Fibroblast of mammary gland (primary cell): ENCODE measurements at places on chromosomes 3 and 15.

DNA sequence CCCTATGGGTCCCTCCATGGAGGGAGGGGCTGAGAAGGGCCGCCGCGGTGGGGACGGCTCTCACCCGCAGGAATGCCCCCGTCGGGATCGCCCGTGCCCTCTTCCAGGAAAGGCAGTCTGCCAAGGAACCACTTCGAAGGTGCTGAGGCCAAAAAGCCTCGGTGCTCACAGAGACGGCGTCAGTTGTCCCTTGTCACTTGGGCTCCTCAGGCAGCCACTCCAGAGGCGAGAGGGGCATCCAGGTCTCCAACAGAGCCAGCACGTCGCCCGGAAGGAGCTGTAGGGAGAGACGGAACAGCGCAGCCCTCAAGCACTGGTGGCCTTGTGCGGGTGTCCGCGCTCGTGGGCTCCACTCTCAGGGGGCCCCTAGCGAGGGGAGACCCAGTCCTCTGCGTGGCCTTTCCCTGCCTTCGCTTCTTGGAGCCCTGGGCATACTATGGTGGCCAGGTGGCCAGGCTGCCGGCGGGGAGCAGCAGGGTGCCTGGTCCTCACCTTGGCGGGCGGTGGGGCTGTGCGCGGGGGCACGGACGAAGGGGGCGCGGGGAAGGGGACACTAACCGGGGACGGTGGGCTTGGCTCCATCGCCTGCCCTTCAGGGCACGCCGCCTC, 994 bp downstream of the MESP1 start:
- DNase-seq: no peak

DNA sequence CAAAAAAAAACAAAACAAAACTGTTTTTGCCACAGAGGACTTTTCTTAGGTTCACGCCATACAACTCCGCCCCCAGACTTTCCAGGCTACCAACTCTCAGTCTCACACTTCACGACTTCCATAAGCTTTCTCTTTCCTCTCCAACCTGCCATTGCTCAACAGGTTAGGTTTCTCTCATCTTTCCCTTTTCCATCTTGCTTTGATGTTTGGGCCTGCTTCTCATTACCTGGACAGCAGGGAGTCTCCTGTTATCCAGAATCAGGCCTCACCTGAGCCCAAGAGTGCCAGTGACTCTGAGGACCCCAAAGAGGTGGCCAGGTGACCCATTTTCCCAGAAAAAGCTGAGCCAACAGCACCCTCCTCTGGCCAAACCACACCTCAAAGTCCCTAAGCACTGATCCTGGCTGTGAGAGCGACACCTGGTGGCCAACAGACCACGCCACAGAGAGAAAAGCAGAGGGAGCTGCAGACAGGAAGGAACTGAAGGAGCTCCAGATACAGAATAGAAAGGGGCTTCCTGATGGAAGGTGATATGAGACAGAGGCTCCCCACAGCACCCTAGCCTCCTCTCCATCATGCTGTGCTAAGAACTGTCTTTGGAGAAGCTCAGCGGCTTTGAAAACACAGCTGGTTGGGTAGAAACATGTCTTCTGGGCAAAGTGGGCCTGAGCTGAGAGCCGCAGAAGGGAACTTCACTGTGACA, 4.0 kb downstream of the CCDC51 start:
- peak; percentile 81 for DNase-seq

- DNase-seq: no peak
These were observed 209.5 kb downstream of the SOX2 start for GRCh38 chr3:181921220-181921619.

GRCh38 chr3:195794708-195795107, 17.0 kb downstream of the MUC4 start:
- no peak for DNase-seq

DNA sequence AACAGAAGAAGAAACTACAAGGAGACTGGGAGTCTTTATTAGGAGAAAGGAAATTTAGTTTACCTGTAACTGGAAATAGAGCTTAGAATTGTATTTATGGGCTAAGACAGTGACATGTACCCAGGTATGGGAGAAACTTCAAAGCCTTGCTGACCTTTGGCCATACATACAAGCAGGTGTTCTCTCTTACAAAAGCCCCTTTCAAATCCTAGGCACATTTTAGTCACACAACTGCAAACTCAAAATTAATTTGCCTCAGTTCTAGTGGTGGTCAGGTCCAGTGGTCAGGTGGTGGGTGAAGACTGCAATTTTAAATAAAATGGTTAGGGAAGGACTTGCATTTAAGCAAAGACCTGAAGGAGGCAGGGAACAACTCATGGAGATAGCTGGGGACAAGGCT, 30.4 kb downstream of the GATM start:
- no peak for DNase-seq

GRCh38 chr3:140088058-140088457, 153.1 kb downstream of the CLSTN2 start:
- no peak for DNase-seq

GRCh38 chr3:66665021-66665695, 164.3 kb upstream of the LRIG1 start:
- no peak for DNase-seq

DNA sequence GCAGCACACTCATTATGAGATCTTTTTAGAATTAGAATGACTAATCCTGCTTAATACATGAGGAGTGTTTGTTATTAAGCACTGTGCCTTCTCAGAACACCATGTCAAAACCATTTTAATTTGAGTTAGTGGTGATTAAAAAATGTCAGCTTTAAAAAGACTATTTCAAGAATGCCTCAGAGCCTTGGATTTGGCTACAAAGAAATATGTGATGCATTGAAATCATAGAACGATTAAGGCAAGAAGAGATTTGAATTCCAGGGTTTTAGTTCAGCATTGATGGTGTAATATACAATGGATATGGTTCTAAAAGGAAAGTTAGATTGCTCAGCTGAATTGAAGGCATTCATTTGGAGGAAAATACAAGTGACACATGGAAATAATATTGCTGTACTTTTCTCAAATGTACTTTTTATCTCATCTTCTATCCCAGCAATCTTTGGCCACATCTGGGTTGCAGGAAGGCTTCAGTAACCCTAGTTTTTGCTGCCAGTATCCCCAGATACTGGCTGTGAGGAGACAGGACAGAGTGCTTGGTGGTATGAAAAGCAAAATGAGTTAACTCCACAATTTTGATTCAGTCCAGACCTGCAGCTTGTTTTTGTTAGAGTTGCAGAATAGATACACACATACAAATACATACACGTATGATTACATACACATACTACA, 303.8 kb downstream of the CLSTN2 start:
- DNase-seq: peak; percentile 10

- DNase-seq: peak; percentile 89
These were observed 168.8 kb upstream of the TTC14 start for GRCh38 chr3:180433152-180433551.

DNA sequence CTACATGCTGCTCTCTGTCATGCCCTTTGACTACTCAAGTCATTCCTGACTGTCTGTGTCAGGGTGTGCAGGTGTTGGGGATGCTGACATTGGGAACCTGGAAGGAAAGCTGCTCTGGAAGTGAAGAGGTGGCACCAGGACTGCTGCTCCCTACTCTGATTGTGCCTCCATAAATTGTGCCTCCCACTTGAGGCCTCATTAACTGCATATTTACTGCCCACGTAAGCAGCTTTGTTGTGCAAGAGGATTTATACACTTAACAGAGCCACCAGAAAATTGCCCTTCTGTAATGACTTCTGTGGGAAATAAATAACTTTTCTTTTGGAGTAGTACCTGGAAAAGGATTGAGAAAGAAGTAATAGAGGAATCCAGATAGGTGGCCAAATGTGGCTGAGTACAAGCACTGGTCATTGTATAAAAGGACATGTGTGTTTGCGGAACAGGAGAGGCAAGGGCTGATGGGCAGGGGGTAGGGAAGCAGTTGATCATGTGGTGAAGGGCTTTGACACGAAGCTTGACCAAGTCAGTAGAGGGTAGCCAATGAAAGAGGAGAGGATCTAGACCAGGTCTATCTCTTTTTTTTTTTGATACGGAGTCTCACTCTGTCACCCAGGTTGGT, 24.8 kb downstream of the IL20RB start:
- DNase-seq: no peak

- peak; percentile 58 for DNase-seq
These were observed 34.1 kb upstream of the LIMD1 start for GRCh38 chr3:45560281-45560971.

DNA sequence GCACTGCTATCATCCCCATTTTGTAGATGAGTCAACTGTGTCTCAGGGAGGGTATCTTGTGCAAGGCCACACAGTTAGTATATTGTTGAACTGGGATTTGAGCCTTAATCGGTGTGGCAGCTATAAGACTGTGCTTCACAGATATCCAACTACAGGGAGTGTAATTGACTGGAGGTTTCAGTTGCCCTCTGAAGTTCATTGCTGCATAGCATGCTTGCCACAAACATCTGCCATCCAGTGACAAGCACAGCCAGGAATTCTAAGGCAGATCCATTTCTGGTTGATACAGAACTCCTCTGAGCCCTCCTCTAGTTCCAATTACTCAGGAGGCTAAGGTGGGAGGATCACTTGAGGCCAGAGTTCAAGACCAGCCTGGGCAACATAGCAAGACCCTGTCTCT, 16.4 kb downstream of the FSD2 start:
- DNase-seq: no peak

DNA sequence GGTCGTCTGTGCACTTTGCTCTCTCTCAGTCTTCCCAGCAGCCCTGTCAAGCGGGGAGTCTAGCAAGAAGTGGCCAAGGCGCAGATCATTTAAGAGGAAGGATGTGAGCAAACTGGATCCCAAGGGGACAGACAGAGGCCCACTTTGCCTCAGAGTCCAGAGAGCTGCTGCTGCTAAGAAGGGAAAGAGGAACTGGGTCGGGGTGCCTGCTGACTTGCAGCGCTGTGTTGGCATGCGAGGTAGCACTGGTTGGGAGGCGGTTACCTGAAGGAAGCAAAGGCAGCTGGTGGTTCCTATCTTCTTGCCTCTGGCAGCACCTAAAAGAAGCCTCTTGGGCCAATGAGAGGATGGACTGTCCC, 28.1 kb downstream of the SMAD3 start:
- no peak for DNase-seq

- DNase-seq: peak; percentile 57
These were observed 9.1 kb upstream of the SKIC8 start for GRCh38 chr15:78308422-78309032.

- DNase-seq: no peak
These were observed 166.8 kb upstream of the MRPL3 start for GRCh38 chr3:131669600-131669999.

- no peak for DNase-seq
These were observed 44.0 kb downstream of the IDH2 start for GRCh38 chr15:90058308-90058707.

GRCh38 chr3:49910409-49911123, 6.9 kb upstream of the MST1R start:
- DNase-seq: no peak

GRCh38 chr3:143535994-143536784, 312.1 kb downstream of the SLC9A9 start:
- peak; percentile 23 for DNase-seq

DNA sequence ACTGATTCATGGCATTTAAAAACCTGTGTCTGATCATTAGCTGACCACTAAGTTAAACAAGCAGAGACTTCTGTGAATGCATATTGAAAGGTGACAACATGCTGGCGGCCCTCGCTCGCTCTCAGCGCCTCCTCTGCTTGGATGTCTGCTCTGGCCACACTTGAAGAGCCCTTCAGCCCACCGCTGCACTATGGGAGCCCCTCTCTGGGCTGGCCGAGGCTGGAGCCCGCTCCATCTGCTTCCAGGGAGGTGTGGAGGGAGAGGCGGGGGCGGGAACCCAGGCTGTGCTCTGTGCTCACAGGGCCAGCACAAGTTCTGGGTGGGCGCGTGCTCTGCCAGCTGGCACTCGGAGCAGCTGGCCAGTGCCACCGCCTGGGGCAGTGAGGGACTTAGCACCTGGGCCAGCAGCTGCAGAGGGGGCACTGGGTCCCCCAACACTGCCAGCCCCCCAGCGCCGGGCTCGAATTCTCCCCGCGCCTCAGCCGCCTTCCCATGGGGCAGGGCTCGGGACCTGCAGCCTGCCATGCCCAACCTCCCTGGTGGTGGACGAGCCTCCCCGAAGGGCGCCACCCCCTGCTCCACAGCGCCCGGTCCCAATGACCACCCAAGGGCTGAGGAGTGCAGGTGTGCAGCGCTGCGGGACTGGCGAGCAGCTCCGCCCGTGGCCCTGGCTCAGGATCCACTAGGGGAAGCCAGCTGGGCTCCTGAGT, 252.4 kb downstream of the ZIC4 start:
- no peak for DNase-seq

DNA sequence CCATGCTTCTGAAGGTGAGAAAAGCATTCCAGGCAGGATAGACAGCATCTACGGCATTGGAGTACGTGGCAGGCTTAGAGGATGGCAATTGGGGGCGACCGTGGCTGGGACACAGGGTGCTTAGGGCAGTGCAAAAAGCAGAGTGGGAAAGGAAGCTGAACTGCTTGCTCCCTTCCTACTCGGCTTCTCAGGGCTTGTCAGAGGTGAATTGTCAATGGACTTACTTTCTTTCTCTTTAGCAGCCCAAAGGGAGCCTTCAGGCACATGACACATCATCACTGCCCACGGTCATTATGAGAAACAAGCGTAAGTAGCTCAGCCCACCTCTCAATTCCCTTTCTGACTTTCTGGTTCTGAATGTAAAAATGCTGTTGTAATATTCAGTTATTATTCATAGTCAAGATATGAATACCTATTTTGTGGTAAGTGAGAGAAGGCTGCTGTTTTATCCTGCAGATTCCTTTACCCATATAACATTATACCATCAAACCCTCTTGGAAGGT, 84.3 kb downstream of the KLHL25 start:
- DNase-seq: no peak

DNA sequence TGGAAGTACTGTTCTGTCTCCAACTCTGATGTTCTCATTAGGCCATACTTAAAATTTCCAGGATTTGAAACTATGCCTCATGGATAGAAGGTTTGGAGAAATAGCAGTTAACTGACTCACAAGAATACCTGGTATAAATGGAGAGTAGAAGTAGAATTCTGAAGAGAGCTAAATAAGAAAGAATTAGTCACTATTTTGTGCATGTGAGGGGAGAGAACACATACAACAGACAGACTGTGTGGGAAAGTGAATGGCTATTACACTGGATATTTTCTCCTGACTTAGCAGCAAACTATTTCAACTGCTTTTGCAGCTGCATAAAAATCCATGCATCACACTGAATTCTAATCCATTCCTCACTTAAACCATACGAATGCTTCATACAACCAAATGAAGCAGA, 71.3 kb downstream of the C3orf70 start:
- DNase-seq: no peak

GRCh38 chr3:189337673-189338091, 165.9 kb downstream of the TPRG1 start:
- DNase-seq: no peak

- DNase-seq: no peak
These were observed 236.8 kb downstream of the TLE3 start for GRCh38 chr15:69860921-69861320.

- no peak for DNase-seq
These were observed 525 bp downstream of the NPTN start for GRCh38 chr15:73632670-73633058.

DNA sequence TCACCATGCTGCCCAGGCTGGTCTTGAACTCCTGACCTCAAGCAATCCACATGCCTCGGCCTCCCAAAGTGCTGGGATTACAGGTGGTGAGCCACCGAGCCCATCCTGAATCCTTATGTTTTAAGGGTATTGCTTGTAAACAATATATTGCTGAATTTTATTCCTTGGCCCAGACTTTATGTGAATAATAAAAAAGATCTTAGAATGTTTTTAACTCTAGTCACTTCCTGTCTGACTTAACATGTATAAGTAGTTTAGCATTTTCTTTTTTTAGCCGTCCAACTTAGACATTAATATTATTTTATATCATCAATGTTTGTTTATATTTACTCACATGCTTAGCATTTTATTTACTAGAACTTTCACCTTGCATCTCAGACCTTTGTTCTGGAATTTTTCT, 9.2 kb upstream of the EIF2B5 start:
- no peak for DNase-seq
